Aorta (tissue), 5 donors: ENCODE measurements at places on chromosomes 7 and 10. TPM values are rescaled to one million over a fixed set of nuclear protein-coding genes. Genes with fewer than 3 reads are reported as not detected.

- no peak for DNase-seq
Measured at GRCh38 chr7:119482209-119482608, 790.8 kb upstream of the KCND2 start.

GRCh38 chr10:89515031-89515841 is 20.2 kb downstream of the SLC16A12 start:
- DNase-seq = peak; percentile 54

The MOGAT3 gene
- 5.4 TPM for polyA plus RNA-seq

The LGI1 gene
- polyA plus RNA-seq = 0.97 TPM

DNA sequence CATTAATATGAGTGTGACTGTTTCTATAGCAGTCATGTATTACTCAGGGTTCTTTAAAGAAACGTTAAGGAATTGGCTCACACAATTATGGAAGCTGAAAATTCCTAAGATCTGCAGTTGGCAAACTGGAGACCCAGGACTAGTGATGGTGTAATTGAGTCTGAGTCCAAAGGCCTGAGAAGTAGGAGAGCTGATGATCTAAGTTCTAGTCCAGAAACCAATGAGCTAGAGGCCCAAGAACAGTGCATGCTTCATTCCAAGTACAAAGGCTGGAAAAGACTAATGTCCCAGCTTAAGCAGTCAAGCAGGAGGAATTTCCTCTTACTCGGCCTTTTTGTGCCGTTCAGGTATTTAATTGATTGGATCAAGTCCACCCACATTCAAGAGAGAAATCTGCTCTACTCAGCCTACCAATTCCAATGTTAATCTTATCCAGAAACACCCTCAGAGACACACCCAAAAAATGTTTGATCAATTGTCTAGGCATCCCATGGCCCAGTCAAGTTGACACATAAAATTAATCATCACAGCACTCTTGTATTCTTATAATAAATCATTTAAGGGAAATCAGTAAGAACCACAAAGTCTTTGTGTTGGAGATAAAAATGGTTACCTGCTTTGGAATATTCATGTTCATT is 312.1 kb downstream of the PRKG1 start:
- DNase-seq = no peak

GRCh38 chr10:68735119-68735518 is 14.1 kb downstream of the CCAR1 start:
- DNase-seq = no peak
